ENCODE measurements at places on chromosomes 12 and 14.

- DNase-seq: no peak
Observed at GRCh38 chr12:53530061-53530460, 22.8 kb upstream of the NPFF start.

DNA sequence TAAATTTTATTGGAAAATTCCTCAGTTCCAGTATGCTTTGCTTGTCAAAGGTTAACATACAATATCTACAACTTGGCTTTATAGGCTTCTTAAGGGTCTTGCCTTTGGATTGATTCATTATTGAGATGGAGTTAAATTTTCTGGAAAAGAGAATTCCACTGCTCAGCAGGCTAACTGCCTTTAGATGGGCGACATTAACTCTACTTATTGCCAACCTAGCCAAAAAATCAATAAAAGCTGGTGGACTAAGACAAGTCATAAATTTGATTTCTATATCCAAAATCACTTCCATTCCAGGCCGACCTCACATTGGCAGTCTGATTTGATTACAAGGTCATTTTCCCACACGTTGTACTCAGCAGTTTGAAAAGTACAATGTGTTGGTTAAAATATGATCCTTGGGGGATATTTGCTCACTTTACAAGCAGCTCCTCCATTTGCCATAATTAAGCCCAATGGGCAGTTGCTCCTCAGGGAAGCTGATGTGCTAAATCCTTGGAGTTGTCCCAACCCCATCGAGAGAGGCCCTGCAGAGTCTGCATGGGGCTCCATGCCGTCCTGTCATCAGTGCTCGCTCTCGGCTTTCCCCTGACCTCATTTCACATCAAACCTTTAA is 36.1 kb upstream of the CRY1 start:
- DNase-seq: peak; percentile 86

DNA sequence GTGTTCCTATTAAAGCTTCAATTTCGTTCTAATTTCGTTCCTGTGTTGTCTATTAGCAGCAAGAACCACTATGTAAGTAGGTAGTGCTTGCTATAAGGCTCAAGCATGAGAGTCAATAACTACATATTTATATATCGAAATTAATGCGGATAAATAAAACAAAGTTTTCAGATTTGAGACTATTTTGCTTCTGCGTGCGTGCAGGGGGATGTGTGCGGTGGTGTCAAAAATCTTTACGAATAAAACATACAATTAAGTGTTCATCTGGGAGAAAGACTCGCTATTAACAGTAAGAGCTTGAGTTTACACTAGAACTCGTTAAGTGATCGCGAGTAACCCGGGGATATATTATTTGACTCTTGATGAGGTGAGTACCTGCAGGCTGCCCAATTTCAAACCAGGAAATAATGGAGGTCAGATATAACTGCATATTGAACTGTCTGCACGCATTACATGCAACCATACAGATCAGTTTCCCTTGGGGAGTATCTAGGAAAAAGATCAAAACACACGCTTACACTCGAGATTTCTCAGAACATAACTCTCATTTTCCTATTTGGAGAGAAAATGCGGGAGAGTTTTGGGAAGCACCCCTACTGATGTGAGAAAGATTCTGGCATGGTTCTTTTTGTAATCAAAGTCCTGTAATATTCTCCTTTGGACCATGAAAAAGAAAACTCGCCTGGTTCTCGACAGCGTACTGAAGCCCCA is 813 bp downstream of the TWF1 start:
- no peak for DNase-seq

GRCh38 chr14:29028973-29029582 is 262.5 kb downstream of the FOXG1 start:
- DNase-seq: no peak

DNA sequence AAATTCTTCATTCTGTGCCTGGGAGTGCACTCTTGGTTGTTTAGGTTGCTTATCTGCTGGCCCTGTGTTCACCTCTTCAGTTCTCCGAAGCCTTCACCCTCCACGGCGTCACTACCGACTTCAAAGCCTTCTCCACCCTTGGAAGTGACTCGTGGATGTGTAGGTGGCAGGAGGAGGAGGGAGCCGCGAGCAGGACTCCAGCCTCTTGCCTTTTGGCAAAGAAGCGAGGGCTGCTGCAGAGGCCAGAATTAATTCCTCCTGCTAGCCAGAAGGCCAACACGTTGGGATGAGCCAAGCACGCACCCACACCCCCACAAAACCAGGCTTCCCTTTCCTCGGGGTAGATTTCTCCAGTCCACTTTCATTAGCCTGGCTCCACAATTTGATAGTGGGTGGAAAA is 86.5 kb downstream of the TBX5 start:
- DNase-seq: no peak

- DNase-seq: peak; percentile 13
Observed at GRCh38 chr12:84641940-84642545, 270.6 kb downstream of the SLC6A15 start.

- DNase-seq: no peak
Observed at GRCh38 chr12:69836015-69836414, 11.0 kb downstream of the MYRFL start.

DNA sequence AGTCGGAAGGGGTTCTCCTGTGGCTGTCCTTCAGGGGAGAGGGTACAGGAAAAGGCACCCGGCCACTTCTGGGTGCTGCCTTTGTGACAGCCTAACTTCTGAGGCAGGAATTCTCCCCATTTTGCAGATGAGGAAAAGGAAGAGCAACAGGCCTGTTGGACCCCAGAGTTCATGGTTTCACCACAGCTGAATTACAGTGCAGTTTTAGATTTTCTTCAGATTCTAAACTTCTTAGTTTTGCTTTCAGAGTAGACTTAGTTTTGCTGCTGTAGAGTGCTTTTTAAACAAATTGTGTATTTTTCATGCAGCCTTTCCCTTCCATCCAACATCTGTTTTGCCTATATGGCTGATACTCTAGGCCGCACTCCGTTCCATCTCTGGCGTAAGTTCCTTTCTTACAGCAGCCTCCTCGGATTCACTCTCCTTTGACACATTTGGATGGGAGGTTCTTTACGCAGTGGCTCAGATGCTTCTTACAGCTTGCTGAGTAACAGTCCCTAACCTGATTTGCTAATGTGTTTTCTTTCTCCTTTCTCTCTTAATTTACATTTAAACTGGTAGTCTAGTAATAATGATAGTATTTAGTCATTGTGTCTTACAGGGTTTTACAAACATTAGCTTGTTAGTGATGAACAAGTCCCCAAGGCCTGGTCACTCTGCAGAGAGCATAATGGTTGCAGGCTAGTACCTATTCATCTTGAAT is 7.8 kb downstream of the TRAF3 start:
- DNase-seq: no peak

GRCh38 chr14:20754308-20754707 is 8.6 kb downstream of the EDDM3A start:
- DNase-seq: no peak

- DNase-seq: peak; percentile 35
Observed at GRCh38 chr14:58637391-58638230, at the start of gene DACT1. DACT1 (plus strand) TSS chr14:58637962; CDS start chr14:58638203, 241 bp downstream.

GRCh38 chr12:2749580-2749979 is 45.2 kb upstream of the FKBP4 start:
- DNase-seq: no peak

DNA sequence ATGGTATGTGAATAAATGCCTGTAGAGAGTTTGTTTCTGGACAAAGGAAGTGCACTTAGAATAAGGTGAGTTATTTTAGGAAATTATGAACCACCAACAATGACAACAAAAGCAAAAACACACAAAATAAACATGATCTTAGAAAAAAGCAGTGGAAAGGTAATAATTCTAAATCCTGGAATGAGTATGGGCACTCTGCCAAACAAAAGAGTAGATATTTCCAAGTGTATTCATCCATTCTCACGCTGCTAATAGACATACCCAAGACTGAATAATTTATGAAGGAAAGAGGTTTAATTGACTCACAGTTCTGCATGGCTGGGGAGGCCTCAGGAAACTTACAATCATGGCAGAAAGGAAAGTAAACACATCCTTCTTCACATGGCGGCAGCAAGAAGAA is 269.3 kb upstream of the NPAS3 start:
- no peak for DNase-seq

- peak; percentile 9 for DNase-seq
Observed at GRCh38 chr14:91753501-91754128, 21.7 kb upstream of the CATSPERB start.

DNA sequence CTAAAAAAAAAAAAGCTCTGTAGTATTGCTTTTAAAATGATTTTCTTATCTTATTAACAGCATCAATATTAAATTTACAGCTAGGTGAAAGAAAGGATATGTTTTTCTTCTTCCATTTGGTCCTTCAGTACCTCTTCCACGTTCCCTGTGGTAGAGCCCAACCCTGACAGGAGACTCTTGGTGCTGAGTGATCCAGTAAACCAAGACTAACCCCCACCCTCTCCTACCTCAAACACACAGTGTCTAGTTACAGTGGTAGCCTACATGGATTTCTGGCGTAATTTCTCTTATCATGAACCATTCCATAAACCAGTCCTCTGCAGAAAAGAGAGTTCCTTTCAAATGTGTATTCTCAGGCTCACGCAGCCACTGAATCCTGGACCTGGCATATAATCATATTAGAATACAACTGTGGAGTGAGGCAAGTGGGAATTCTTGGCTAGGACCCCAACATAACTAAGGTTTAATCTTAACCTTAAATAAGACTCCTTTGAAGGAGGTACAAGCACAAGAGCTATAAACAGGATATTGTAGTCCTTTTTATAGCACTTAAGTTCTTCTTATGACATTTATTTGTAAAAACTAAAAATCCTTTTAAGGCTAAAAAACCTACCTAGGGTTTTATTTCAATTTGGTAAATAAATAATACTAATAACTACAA is 27.1 kb downstream of the TXNRD1 start:
- no peak for DNase-seq

DNA sequence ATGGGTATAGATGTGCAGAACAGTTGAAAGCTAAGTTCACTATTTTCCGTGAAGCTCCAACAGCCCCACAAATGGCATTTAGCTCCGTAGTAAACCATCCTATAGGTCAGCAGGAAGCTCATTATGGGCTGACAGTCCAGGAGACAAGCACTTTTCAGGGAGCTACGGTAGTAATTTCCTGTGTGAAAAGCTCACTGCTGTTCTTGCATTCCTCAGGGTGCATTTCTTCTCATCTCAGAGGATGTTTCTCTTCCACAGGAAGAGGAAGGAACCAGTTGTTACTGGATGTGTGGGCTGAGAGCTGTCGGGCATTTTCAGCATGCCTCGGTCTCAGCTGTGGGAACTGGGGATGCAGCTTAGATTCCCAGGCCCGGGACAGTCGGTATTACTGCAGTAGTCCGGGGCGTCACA is 72.8 kb downstream of the GALNT4 start:
- DNase-seq: no peak

- no peak for DNase-seq
Observed at GRCh38 chr12:28583701-28584261, 393.5 kb downstream of the CCDC91 start.

GRCh38 chr12:69875416-69875935 is 50.4 kb downstream of the MYRFL start:
- no peak for DNase-seq

GRCh38 chr14:21059842-21060613 is 2.4 kb downstream of the RNASE8 start:
- DNase-seq: no peak

DNA sequence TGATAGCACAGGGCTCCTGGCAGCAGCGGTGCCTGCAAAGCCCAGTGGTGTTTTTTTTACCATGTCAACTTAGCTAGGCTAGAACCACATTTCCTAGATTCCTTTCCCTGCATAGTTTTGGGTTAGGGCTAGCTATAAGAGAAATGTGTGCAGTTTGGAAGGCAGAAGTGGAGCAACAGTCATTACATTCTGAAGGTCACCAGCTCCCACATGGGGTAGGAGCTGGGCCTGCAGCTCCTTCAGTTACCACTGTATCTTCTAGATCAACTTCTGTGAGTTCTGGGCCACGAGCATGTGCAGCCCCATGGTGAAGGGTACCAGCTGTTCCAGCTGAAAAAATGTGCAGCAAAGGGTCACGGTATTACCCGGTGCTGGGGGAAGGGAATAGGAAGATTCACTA is 2.3 kb upstream of the SLC25A3 start:
- DNase-seq: no peak

GRCh38 chr14:20482382-20482781 is 13.2 kb downstream of the PNP start:
- no peak for DNase-seq

DNA sequence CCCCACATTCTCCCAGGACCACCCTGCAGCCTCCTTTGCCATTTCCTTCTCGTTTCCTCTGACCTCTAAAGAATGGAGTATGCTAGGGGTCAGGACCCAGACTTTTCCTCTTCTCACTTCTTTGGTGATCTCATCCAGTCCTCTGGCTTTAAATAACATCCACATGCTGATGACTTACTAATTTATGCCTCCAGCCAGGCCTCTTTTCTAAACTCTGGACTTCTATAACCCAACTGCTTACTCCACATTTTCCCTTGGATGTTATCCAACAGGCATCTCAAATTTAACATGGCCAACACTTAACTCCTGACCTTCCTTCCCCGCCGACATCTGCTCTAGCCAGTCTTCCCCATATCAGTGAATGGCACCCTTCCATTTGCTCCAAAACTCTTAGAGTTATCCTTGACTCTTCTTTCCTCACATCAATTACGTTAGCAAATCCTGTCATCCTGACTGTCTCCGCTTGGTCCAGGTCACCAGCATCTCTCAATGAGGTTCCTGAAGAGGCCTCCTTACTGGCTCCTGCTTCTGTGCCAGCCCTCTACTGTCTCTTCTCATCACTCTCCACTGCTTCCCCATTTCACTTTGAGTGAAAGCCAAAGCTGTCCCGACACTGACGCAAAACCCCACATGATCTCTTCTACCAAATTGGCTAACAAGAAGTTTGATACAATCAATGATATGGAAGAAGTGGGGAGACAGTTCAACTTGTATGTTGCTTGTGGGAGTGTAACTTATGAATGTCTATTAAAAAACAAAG is 42.7 kb downstream of the TMBIM6 start:
- no peak for DNase-seq

- DNase-seq: no peak
Observed at GRCh38 chr12:24544368-24544767, 404.5 kb downstream of the BCAT1 start.

DNA sequence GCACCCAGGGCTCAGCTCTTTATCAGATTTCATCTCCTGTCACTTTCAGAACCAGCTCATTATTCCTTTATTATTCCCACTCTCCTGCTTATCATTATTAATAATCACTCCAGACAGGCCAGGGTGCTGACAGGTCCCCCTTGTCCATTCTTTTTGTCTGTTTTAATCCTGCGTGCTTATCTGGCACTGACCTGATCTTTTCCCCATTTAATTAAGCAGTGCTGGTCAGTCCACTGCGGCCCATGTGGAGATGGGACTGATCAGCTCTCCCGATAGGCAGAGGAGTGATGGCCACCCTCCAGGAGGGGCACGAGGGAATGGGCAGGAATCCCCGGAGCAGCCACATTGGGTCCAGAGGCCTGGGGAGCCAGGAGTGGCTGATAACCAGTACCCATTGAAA is 55.5 kb upstream of the GPATCH2L start:
- DNase-seq: no peak

- no peak for DNase-seq
Observed at GRCh38 chr12:4802841-4803240, 82.6 kb downstream of the GALNT8 start.

Data from NCI-H2081 (cell line).